NCI-H1105 (cell line): ENCODE measurements at places on chromosomes 2 and 18.

DNA sequence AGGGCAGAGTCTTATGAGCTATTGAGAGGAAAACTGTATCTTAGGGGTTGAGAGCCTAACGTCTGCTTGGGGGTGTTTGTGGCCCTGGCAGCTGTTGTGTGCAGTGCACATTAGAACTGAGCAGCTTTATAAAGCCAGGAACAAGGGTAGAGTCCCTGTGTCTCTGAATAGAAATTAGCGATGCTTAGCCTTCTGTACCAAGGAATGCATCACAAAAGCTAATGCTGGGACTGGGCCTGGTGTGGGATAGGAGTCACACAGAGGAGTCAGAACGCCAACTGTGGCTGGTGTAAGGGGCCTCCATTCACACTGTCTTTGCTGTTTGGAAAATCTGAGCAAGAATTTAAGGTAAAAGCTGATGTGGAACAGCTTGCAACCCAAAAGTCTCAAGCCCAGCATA lies 283.2 kb downstream of the SOX11 start:
- no peak for DNase-seq

DNA sequence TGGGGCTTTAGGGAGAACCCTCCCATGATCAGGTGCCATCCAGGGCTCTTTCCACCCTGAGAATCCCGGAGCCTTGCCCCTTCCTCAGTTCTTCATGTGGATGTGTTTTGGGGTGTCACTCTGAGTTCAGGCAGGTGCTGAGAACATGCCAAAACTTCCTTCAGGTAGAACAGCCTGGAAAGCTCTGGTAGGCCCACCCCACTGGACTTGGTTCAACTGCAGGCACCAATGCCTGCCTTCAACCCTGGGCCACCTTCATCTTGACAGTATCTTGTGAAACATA lies 85.8 kb downstream of the EPAS1 start:
- DNase-seq: no peak

GRCh38 chr2:36147670-36148390 lies 207.7 kb upstream of the CRIM1 start:
- no peak for DNase-seq

DNA sequence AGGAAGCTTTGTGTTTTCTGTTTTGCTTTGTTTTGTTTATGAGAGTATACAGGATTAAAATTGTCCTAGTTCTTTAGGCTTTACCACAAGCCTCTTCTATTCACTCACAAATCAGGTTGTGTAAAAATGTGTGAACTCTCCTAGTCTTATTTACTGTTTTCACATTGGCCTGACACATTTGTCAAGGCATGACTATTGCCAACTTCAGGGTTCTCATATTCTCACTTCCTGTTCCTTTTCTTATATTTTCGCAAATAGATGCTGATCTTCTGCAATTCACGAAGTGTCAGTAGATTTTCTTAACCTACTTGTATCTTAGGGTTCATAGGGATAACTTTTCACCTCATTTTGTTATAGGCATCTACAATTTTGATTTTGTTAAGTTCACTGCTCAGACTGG lies 67.1 kb downstream of the CCDC102B start:
- DNase-seq: no peak

- DNase-seq: no peak
Measured at GRCh38 chr2:178234648-178235047, 40.3 kb downstream of the OSBPL6 start.

DNA sequence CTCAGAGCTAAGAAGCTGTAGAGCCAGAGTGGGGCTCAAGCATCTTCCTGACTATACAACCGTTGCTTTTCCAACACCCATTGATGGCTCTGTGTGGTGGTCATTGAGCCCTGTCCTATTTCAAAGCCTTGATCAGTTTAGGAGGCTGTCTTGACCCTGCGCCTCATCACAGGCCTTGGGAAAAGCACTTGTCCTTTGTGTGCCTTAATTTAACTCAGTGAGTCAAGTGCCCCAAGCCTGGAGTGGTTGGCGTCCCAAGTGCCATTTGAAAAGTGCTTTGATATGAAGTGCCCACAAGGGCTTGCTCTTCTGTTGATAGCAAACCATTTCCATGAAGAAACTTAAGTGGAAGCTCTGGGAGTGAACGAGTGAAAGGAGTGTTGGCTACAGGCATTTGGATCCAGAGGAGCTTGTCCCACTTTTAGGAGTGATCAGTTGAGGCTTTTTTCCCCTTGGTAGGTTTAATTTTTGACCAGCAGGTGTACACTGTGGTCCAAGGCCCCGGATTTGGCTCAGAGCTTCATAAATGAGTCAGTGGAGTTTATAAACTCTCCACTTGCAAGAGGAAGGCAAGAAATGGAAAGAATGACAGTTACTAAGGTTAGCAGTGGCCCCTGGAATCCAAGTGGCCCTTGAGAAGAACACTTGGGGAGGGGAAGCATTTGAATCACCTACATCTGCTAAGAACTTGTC lies 50.3 kb downstream of the ACTR2 start:
- no peak for DNase-seq

DNA sequence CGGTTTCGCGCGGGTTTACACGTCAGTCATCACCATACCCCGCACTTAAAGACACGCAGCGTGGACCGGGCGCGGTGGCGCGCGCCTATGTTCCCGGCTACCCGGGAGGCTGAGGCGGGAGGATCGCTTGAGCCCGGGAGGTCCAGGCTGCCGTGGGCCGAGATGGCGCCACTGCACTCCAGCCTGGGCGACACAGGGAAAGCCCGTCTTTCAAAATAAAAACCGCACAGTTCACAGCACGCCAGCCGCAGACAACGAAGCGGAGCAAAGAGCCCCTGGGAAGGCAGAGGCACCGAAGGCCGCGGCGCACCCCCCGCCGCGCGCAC lies 328 bp downstream of the DTYMK start:
- DNase-seq: no peak

- no peak for DNase-seq
Measured at GRCh38 chr2:142987044-142987443, 109.6 kb downstream of the KYNU start.

GRCh38 chr2:15721411-15722067 lies 129.9 kb downstream of the DDX1 start:
- no peak for DNase-seq

GRCh38 chr2:167133614-167134013 lies 245.3 kb downstream of the XIRP2 start:
- no peak for DNase-seq

DNA sequence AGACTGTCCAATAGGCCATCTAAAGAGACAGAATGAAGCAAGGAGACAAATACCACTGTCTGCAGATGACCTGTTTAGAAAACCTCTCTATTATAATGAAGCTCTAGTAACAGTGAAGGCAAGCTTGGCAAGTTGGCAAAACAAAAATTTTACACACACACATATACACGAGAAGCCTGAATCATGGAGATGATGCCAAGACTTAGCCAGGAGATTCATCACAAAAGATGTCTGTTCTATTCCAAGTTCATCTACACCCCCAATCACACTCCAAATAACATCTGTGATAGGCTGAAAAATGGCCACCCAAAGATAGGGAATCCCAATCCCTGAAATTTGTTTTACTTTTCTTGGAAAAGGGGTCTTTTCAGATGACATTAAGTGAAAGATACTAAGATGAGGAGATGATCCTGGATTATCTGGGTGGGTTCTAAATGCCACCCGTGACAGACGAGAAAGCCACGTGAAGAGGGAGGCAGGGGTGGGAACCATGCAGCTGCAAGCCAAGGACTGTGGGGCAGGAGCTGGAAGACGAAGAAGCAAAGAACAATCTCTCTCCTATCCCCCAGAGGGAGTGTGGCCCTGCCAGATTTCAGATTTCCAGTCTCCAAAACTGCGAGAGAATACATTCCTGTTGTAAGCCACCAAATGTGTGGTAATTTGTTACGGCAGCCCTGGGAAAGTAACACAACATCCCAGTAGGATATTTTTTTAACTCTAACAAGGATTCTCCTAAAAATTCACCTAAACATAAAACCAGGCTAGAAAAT lies 20.0 kb downstream of the HDLBP start:
- DNase-seq: no peak

- DNase-seq: no peak
Measured at GRCh38 chr2:105934467-105934866, 189.8 kb downstream of the NCK2 start.

DNA sequence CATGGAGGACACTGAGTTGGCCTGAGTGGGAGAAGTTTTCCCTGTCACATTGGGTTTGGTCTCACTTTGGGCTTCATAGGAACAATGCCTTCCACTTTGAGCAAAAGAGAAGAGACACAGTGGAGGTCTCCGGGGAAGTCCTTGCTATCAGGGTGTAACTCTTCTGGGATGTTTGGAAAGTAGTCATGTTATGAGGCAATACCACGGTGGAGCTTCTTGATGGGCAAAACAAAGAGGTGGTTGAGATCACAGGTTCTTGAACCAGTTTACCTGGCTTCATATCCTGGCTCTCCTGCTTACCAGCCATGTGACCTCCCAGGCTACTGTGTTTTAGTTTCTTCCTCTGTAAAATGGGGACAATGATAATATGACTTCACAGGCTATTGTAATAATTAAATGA lies 478.6 kb downstream of the SLC4A3 start:
- no peak for DNase-seq

DNA sequence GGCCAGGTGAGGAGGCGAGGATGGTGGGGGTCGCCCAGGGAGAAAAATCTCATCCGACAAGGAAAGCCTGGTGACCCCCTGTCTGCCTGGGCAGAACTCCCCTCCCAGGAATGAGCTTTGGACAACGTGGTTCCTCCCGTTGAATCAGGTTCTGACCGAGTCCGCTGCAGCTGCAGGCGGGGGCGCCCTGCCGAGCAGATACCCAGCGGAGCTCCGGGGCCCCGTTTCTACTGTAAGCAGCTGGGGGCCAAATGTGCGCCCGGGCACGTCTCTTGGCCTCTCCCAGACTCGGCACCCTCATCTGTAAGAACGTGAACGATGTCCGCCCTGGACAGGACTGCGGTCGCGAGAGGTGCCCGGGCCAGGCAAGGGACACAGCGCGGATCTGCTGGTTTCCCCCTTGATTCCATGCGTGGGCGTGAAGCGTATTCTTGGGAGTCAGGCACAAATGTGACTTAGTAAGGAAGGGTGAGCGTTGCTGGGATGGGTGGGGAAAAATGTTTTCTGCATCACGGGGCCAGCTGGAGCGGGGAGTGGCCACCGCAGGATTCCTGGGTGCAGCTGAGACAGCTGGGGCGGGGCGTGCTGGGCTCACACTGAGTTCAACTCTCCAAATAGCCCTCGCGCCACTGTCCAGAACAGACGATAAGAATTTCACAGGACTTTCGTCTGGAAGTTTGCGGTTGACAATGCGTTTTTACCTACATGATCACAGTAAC lies 20.2 kb upstream of the TUBB6 start:
- DNase-seq: no peak

DNA sequence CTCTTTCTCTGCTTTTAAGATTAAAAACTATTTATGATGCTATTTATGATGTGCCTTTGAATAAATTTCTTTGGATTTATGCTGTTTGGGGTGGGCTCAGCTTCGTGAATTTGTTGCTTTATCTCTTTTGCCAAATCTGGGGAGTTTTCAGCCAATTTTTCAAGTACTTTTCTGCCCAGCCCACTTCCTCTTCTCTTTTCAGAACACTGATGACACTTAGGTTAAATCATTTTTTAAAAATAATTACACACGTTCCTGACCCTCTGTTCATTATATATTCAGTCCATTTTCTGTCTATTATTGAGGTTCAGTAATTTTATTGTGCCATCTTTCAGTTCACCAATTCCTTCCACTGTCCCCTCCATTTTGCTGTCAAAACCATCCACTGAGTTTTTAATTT lies 14.8 kb upstream of the BCL2L11 start:
- DNase-seq: no peak

- peak; percentile 65 for DNase-seq
Measured at GRCh38 chr2:174951745-174952144, 53.4 kb downstream of the CHN1 start.

DNA sequence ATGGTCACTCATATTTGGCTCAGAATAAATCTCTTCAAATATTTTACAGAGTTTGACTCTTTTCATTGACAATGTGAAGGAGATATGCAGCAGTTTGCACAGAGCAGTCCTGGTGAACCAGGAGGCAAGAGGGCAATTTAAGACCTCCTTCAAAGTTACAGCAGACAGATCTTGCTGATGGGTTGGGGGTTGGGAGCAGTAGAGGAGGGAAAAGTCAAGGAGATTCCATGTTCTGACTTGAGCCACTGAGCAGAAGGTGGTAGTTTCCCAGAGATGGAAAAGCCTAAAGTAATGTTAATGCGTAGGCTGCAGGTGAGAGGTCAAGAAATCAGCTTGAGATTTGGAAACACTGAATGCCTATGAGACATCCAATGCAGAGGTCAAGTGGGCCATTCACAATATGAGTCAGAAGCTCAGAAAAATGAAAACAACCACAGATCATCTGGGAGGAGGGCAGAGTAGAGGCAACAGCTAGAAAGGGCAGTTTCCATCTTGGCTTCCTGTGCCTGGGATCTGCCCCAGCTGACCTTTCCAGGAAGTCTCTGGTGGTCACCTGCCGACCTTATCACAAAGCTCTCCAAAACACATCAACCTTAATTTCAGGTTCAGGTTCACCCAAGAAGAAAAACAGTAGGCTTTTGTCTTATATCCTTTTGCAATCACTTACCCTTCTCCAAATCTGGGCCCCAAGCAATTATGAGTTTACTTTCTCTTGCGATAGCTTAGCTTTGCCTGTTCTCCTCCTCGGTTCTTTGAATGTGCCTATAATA lies 197.5 kb upstream of the ARL4C start:
- no peak for DNase-seq

DNA sequence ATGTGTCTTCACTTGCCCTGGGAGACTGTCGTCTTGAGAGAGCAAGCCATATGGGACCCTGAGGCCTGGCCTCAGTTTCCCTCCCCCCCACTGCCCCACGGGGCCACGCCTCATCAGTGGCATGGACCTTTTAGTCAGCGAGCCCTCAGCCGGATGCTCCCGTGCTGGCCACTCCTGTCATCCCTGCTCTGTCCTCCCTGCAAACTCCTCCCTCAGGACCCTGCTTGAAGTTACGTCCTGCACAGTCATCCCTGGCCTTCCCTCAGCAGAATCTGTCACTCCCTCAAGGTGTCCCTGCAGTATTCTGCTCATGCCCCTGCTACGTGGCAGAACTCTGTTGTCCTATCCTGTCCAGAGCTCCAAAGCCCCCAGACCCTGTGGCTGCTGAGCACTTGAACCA lies 265.1 kb downstream of the NEDD4L start:
- DNase-seq: no peak

GRCh38 chr2:88320076-88320773 lies 132.3 kb downstream of the FOXI3 start:
- DNase-seq: no peak

DNA sequence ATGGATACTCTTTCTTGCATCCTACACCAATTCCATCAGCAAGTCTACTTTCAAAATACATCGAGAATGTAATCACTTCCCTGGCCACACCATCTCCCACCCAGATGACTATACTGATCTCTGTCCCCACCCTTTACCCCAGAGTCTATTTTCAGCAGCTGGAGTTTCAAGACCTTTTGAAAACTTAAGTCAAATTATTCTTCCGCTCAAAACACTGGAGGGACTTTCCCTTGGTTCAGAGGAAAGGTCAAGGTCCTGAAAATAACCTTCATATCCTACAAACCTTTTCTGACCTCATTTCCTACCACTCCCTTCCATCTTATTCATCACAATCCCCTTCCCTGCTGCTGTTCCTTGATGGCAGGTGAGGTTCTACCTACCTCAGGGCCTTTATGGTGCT lies 58.8 kb upstream of the LYPD6 start:
- no peak for DNase-seq

- no peak for DNase-seq
Measured at GRCh38 chr2:70085711-70086277, 1.5 kb upstream of the PCBP1 start.
